ENCODE measurements at places on chromosomes 5 and 9.

DNA sequence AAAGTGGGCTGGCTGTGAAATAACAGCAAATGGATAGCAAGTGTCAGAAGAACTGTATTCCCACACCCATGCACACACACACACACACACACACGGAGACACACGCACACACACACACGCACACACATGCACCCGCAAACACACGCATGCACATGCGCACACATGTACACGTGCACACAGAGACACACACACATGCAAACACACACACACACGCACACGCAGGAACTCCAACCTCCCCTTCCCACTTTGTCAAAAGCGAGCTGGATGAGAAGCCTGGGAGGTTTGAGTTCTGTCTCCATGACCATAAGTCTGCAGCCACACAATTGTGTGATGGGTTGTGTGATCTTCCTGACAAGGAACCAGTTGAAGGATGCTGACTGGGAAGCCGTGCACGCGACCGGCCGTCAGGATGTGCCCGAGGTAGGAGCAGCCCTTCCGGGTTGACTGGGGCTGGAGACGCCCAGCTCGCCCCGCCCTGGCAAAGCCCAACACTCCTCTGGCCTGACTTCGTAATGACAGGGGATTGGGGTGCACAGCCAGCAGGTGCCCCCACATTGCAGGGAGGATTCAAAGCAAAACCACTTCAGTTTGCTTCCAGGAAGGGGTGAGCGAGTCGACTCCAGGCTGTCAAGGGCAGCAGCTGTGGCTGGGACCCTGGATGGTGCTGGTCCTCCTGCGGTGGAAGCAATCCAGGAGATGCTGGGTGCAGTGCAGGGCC is 29.3 kb upstream of the NKD2 start:
- DNase-seq, result no peak

DNA sequence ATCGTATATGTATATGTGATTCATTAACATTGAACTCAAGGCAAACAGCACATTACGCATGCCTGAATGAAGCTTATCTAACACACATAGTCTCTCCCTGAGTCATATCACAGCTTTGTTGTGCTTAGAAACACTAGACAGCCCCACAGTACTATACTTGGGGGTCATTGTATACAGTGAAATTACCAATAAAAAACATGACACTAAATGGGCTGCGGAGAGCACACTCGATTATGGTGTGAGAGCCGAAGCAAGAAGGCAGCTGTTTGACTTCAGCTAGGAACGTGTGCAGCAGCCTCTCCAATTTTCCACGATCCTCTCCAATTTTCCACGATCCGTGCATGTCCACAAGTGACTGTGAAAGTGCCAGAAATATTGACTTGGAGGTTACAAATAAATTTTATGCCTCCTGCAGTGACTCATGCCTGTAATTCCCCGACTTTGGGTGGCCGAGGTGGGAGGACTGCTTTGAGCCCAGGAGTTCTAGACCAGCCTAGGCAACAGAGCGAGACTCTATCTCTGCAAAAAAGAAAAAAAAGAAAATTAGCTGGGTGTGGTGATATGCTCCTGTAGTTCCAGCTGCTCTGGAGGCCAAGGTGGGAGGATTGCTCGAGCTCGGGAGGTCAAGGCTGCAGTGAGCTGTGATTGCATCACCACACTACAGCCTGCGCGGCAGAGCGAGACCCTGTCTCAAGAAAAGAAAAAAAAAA is 102.4 kb downstream of the DAPK1 start:
- no peak for DNase-seq

GRCh38 chr5:166994226-166994625 is 1297.2 kb upstream of the WWC1 start:
- DNase-seq, result no peak

DNA sequence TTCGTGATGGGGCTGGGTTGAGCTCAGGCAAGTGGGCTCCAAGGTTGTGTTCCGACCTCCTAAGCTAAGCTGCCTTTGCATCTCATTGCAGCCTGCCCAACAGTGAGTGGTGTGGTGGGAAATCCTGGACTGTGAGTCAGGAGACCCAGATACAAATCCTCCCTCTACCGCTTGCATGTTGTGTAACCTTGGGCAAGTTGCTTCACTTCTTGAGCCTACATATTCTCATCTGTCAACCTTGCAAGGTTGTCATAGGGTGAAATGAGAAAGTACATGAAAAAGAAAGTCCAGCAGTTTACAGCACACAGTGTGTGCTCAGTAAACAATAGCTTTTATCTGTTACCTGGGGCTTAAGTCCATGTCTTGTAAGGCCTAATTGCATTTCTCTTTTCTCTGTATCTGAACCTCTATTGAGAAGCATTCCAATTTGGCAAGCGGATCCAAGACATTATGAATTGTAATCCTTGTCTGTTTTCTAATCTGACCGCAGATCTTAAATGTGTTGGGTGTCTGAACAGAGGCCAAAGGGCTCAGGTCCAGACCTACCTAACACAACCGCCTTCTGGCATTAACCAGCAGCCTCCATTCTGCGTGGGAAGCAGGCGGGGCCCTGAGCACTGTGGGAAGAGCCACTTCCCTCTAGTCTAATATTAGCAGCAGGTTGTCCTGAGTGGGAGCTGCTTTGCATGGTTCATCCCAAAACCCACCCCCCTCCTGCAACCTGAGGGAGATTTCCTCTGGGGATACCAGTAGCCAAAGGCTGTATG is 1.8 kb upstream of the GALNT12 start:
- no peak for DNase-seq

DNA sequence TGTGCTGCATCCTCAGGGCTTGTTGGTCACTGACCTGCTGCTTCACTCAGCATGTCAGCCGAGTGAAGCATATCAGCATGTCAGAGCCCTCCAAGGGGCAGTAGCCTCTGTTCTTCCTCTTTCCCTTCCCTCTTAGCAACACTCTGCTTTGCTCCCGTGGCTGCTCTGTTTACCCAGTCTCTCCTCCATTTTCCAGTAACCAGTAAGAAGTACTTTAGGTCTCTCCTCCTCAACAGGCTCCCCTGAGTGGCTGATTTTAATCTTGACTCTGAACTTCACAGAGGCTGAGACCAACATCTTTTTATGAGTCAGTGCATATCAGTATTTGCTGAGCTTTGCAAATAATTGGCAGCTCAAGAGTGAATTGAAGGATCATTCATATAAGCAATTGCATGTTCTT is 18.6 kb upstream of the ADRB2 start:
- DNase-seq, result no peak
